ENCODE measurements at places on chromosomes 4 and X. TPM values are rescaled to one million over a fixed set of nuclear protein-coding genes. Genes with fewer than 3 reads are reported as not detected.

GRCh38 chr4:83356899-83357661, 22.4 kb upstream of the HPSE start:
- no peak for DNase-seq

- no peak for DNase-seq
Measured at GRCh38 chr4:163263606-163264005, 68.8 kb downstream of the NPY1R start.

DNA sequence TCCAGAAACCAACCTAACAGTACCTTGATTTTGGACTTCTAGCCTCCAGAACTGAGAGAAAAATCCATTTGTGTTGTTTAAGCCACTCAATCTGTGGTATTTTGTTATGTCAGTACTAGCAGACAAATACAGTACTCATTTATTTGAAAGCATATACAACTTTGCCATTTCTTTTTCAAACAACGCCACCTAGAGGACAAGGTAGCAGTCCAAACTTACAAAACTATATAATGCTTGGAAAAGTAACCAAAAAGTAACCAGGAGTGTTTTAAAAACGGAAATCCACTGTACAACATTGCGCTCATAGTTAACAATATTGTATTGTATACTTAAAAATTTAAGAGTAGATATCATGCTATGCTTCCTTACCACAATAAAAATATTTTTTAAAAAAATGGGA, 37.0 kb upstream of the FGF13 start:
- DNase-seq, result no peak

DNA sequence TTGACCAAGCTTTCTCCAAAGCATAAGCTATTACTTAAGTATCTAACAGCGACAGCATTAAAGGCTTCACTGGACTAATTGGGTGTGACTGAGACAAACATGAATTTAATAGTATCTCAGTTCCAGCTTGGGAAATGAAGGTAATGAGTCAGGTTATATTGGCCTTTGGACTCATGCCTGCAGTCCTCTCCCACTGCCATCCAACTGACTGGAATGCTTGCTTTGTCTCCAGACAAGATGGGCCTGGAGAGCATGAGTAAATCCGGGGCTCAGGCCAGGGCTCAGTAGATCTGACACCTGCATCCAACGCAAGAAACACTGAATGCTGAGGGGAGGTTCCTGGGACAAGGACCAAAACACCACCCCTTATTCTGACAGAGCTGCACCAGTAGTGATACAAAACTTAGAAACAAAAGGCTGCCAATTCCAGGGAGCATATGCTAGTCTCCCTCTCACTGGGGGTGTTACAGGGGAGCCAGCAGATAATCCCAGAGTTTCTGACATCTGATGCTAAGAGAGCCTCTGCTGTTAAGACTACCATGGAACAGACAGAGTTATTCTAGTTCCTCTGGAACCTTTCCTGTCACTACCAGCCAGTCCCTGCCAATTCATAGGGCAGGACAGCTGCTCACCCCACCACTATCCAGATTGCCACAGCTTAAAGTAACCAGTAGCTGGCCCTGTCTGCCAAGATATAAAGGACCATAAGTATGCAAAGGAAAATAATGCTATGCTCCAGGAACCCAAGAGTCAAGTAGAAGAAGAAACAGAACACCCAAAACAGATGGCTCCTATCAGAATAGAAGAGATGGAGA, 293.8 kb downstream of the IQCM start:
- DNase-seq, result no peak

MTTP gene
- total RNA-seq, result not detected

- no peak for DNase-seq
Measured at GRCh38 chr4:73477176-73477575, 4.4 kb upstream of the AFM start.

DNA sequence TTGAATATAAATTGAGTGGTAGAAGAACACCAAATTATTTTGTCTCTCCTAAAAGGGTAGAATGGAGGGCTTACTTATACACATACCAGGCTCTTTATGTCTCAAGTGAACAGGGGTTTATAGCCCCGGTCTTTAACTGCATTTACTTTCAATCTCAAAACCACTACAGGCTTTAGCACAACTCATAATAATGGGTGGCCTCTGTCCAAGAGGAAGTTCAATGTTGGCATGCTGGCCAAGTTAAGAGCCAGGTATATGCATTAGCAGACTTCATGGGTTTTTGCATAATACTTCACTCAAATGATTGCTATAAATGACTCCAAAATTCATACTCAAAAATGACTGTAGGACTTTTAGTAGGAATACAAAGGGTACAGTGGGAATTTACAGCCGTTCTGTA, 118.5 kb upstream of the OTUD4 start:
- DNase-seq, result no peak

DNA sequence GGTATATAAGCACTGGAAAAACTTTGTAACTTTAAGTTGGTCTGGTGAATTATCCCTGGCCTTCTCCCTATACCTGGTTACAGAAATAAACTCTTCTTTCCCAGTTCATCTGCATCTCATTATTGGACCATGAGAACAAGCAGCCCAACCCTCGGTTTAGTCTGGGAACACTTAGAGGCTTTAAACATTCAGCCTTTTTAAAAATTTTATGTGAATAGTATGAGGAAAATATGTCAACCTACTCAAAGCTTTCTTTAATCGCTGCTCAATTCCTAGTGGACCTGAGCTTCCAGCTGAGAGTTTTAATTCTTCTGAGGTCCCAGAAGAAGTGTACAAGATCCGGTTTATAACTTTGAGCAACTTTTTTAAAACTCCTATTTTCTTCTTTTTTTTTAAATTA, 358.6 kb upstream of the NOCT start:
- no peak for DNase-seq

DNA sequence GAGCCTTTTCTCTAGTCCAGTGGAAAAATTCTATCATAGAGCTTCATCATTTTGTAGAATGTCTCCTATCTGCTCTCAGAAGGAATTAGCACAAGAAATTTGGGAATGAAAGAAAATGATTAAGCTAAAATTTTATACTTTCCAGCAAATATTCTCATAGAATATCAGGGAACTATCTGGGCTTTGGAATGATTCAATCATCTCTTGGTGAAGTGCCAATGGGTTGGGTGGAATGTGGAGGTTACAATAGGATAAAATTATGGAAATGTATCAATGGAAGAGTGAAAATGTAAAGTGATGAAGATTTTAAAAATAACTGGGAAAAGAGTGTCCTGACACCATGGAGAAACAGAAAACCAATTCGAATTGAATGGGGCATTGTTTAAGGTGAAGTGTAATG, 119.0 kb upstream of the MID1 start:
- no peak for DNase-seq

DNA sequence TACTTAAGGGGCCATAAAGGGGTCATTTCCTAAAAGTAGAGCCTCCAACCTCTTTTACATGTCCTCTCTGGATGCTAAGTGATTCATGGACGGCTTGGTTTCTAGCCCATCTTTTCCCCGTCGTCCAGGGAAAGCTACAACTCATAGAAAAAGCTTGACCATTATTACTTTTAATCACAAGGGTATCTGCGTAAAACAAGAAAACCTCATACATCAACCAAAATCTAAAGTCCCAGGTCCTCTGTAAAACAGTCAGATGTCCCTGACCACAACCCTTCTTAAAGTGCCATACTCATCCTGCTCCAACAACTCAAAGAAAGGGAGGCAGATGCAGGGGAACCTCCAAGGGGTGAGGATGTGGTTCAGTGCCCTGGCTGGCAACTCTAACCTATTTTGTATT, 29.6 kb downstream of the ADGRA3 start:
- DNase-seq, result no peak

DNA sequence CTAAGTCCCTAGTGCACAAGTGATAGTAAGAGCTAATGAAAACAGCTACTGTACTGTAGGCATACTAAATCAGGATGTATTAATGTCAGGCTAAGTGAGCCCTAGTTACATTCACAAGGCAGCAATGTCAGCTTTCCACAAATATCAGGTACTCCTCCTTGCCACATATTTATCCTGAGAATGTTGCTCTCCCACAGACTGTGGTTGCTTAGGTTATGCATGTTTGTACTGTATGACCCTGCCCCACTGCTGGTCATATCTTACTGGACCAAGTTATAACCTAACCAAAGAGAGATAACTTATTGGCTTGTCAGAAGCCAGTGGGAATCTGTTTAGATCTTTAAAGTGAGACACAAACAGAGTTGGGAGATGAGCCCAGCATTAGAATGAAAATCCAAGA, 241.0 kb downstream of the SLC39A8 start:
- no peak for DNase-seq

GRCh38 chrX:46791927-46792809, 33.2 kb upstream of the SLC9A7 start:
- no peak for DNase-seq

- DNase-seq, result peak; percentile 30
Measured at GRCh38 chr4:173370130-173370476, 651 bp upstream of the SAP30 start.

- no peak for DNase-seq
Measured at GRCh38 chr4:75714011-75714410, 10.4 kb upstream of the USO1 start.

GRCh38 chr4:29131304-29131703, 1588.9 kb upstream of the PCDH7 start:
- DNase-seq, result no peak

MORC4 gene
- 7.6 TPM for total RNA-seq

ZXDB gene
- total RNA-seq, result 21.2 TPM

SMIM31 gene
- not detected for total RNA-seq

PTPN13 gene
- total RNA-seq, result 36.1 TPM

DNA sequence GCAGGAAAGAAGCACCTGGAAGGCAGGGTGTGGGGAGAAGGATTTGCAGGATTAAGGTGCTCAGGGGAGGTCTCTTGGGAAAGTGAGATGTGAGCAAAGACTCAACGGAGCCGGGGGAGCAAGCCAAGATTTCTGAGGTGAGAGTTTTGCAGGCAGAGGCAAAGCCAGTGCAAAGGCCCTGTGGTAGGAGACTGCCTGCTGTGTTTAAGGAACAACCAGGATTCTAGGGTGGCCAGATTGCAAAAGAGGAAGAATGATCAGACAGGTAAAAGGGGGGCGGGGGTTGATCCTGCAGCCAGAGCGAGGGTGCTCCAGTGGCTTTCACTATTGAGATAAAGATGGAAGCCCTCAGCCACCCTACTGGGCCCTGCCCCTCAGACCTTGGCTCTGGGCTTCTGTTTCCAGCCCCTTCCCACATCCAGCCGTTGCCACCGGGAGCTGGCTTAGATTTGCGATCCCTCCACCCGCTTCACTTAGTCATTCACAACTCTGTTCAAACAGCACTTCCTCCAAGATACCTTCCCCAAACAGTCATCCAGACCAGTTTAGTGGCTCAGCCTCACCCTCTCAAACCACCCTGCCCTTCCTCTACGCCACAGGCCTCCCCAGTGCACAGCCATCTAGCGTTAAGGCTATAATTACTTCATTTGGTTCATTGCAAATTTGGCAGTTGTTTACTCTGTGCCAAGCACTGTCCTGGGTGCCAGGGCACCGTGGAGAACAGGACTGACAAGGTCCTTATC, 23.3 kb upstream of the BCOR start:
- no peak for DNase-seq

DNA sequence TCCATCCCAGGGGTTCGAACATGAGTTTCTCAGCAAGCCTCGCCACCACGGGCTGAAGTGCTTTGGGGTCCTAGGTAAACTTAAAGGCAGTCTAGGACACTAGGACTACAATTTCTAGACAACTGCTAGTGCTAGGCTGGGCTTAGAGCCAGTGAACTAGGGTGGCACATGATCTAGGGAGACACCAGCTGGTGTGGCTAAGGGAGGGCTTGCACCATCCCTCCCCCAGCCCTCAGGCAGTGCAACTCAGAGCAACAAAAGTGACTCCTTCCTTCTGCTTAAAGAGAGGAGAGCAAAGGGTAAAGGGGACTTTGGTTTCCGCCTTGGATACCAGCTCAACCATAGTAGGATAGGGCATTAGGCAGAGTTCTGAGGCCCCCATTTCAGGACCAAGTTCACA, 162.5 kb upstream of the AFF2 start:
- no peak for DNase-seq

DNA sequence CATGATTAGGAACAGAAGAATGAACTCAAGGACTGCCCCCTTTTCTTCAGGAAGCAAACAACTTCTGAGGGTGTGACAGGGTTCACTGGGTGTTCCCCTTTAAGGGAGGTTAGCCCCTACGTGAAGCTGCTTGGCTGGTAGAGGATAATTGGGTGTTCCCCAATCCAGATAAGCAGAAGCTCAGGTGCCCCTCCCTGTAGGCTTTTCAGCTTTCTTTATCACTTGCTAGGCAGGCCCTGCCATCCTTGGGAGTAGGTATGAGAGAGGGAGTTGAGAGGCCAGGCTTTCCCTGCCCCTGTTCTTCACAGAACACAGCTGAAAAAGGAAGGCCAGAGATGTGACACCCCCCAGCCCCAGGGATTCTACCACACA, 44.2 kb downstream of the RTL9 start:
- no peak for DNase-seq

DNA sequence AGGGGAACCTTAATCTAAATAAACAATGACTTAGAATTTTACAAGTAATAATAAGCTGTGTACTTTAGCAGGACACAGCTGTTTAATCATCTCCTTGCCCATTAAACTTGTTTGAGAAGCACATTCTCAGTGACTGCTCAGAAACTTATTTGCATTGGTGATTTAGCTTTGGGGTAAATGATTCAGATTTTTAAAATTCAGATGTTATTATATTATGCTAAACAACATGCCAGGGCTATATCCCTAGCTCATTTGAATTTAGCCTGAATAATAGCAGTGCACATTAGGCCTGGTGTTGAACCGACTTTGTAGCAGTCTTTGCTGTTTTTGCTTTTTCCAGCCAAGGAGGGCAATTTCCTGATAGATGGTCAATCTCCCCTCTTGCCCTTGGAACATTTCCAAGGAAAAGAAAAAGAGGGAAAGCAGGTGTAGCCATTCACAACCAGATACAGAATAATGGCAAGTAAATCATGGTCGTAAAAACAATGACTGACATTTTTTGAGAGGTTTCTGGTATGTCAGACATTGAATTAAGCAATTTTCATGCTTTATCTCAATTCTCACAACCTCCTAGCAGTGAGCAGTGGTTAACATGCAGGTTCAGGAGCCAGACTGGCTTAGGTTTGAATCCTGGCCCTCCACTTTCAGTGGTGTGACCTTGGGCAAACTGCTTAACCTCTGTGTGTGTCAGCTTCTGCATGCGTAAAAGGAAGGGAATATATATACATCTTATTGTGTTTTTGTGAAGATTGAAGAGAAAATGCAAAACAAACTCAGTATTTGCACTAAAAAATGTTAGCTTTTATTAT, 16.8 kb downstream of the ARHGEF38 start:
- DNase-seq, result no peak

NLGN4X gene
- total RNA-seq, result not detected

SHISA3 gene
- total RNA-seq, result not detected

XAGE1A gene
- total RNA-seq, result not detected

SHROOM4 gene
- 0.02 TPM for total RNA-seq

PHOX2B gene
- total RNA-seq, result not detected

ARL9 gene
- not detected for total RNA-seq

GRCh38 chr4:75637176-75637575, 6.8 kb upstream of the CDKL2 start:
- DNase-seq, result no peak

All from T-helper 17 cell (primary cell).